Stimulated activated CD8-positive, alpha-beta memory T cell treated with anti-CD3 and anti-CD28 coated beads, Interleukin-4, amount 100 ng/mL, for 4 hours (primary cell): ENCODE measurements at places on chromosomes 6 and 20.

GRCh38 chr6:162532283-162533008 lies 195.1 kb downstream of the PRKN start:
- DNase-seq = no peak

- DNase-seq = no peak
Measured at GRCh38 chr6:15441215-15441868, 195.5 kb downstream of the JARID2 start.

GRCh38 chr20:50312682-50313521 lies 122.3 kb downstream of the CEBPB start:
- no peak for DNase-seq

DNA sequence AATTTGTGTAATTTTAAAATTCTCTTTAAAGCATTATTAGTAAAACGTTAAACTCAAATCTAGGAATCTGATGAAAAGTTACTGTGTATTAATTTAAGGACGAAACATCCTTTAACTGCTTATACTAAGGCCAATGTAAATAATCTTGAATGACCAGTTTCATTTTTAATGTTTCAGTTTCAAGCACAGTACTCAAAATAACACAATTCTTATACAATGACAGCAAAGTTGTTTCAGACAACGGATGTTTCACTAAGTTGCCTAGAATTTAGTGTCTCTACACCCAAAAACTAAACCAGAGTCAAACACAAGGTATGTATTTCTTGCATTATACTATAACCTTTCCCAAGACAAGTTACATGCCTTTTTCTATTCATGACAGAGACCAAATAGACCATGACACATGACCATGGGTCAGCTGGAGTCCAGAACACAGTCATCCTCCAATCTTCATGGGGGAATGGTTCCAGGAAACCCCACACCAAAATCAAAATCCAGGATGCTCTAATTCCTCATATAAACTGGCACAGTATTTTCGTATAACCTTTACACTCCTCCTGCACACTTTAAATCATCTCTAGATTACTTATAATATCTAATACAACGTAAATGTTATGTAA lies 7.7 kb downstream of the PHIP start:
- DNase-seq = no peak

GRCh38 chr6:227074-227782 lies 65.1 kb upstream of the DUSP22 start:
- DNase-seq = no peak

DNA sequence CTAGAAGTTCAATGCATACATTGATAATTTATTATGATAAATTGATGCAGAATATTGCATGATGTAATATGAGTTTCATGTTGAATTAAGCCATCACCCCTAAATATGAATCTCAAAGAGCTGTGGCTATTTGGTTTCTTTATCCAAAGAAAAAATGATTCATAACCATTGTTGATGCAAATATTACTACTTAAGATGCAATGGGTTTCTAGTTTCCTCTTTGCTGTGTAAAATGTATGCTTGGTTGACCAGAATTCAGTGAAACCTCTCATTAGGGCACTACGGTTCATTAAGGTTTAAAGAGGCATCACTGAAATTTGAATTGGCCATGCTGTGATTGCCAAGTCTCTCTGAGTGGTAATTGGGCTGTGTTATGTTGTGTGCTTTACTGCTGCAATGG lies 492.5 kb upstream of the FLRT3 start:
- no peak for DNase-seq

GRCh38 chr6:91667596-91667995 lies 1080.7 kb upstream of the MAP3K7 start:
- no peak for DNase-seq

DNA sequence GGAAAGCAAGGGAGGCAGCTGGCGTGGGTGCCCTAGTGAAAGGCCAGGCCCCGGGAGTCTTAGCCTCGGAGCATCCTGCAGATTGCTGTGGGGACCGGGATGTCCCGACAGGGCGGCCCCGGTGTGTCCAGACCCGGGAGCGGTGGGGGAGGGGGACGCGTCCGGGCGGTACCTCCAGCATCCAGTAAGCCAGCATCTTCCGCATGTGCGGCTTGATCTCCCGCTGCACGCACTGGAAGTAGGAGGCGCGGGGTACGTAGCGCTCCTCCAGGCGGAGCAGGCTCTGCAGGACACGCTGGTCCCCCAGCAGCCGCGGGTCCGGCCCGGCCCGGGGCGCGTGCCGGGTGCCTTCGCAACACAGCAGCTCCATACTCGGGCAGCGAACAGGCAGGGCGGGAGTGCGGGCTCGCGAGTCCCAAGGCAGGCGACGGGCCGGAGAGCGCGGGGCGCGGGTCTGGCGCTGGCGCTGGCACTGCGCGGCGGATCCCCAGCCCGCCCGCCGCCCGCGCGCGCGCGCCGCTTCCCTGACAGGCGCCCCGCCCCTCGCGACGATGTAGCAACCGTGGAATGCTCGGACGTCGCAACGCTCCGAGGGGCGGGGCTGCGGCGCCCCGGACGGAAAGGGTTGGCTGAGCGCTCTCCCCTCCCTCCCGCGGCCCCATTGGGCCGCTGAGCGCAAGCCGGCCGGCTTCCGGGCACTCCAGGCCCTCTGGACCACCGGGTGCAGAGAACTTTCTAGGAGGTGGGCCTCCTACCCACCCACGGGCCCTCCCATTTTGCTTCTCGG lies at the start of gene CCND3:
CCND3 (minus strand) TSS at position 529 of the 787 bp plus-strand sequence; CDS start at position 370, 159 bp downstream.
- peak; percentile 77 for DNase-seq

GRCh38 chr6:117521791-117522502 lies 39.5 kb downstream of the DCBLD1 start:
- no peak for DNase-seq

GRCh38 chr6:20723236-20723635 lies 189.0 kb downstream of the CDKAL1 start:
- DNase-seq = no peak

- no peak for DNase-seq
Measured at GRCh38 chr6:128525406-128525805, 5.0 kb upstream of the PTPRK start.

DNA sequence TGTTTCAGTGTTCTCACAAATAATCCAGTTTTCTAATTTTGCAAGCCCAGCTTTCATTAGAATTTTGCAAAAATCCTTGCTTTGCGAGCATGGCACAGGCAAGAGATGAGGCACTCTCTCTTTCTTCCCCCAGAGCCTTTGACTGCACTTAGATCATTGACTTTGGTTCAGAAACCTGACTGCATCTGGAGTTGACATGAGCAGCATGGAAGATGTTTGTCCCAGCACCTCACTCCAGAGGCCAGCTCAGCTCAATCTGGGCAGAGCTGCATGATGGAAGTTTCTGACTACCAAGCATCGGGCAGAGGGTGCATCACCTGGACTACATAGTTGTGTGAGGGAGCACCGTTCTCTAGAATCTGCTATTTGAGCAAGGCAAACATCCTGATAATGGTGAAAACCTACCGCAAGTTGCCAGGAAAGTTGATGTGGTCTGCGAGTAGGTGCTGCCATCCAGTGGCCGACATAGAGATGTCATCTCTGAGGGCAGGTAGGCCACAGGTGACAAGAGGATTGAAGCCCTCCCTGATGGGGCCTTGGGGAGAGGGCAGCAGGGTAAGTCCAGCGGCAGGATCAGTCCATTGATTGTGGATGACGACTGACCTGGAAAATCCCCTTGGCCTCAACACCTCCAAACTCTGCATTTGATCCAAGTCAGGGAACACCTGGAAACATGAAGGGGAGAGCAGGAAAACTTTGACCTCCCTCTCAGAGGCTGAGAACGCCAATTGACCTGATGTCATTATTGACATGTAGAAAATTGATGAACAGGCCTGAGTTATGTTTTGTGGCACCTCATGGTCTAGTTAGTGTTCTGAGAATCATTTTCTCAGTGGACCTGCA lies 3.8 kb upstream of the LPA start:
- no peak for DNase-seq

DNA sequence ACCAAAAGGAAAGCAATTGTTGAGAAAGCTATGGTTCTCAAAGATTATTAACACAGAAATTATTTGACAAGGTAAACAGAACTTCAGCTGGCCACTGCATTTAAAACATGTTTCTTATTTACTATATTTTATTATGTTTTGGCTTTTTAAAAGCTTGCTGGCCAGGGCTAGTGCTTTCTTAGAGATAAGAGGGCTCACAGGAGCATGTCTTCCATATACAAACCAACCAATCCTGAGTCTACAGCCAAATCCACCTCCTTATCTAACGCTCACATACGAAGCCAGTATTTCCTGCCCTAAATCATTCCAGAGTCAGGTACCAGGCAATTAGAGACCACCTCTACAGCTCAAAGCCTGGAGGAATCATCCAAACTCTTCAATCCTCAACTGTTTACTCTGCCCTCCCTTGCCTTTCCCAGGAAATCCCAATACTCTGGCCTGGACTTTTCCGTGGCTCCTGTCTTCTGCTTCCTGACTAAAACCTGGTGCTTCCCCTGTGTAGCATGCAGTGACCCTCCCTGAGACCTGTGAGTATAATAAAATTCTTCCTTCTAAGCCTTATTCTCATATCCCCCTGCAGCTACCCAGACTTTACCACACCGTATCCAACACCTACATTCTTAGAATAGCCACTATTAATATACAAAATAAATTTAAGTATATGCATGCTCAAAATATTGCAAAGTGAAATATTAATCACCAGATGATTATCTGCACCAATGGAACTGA lies 33.2 kb downstream of the RANBP9 start:
- DNase-seq = no peak

DNA sequence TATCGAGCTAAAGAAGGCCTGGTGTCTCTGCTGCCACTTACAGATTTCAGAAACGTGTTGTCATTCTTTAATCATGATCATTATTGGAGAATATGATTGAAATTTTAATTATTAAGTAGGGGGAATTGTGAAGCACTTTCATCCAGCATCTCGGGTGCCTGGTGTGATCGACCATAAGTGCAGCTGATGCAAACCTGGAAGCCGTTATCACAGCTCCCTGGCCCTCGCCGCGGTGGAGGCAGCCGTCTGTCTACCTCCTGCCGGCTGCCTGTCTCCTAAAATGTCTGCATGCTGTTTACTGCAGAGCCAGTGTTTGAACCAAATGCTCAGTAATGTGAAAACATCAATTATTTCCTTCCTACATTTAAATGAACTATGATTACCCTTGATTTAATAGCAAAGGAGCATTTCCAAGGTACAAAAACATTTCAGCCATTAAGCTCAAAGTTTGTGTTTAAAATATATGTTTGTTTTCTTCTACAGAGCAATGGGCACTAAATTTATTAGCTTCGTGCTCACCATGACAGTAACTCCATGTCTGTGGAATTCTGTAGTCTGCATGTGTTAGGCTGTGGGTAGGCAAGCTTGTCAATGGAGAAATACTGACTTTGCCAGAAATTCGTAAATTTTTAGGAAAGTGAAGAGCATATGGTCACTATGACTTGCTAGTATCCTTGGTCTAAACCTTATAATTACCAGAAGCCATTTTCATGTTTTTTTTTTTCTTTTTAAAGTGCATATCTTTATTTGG lies 184.5 kb upstream of the AGPAT4 start:
- DNase-seq = no peak

- no peak for DNase-seq
Measured at GRCh38 chr20:60764771-60765170, 487.3 kb upstream of the CDH4 start.

GRCh38 chr6:77502981-77503380 lies 39.7 kb upstream of the HTR1B start:
- DNase-seq = no peak

- DNase-seq = no peak
Measured at GRCh38 chr6:136593748-136594490, 43.7 kb upstream of the MAP7 start.

- no peak for DNase-seq
Measured at GRCh38 chr6:68054756-68055155, 580.3 kb upstream of the ADGRB3 start.

DNA sequence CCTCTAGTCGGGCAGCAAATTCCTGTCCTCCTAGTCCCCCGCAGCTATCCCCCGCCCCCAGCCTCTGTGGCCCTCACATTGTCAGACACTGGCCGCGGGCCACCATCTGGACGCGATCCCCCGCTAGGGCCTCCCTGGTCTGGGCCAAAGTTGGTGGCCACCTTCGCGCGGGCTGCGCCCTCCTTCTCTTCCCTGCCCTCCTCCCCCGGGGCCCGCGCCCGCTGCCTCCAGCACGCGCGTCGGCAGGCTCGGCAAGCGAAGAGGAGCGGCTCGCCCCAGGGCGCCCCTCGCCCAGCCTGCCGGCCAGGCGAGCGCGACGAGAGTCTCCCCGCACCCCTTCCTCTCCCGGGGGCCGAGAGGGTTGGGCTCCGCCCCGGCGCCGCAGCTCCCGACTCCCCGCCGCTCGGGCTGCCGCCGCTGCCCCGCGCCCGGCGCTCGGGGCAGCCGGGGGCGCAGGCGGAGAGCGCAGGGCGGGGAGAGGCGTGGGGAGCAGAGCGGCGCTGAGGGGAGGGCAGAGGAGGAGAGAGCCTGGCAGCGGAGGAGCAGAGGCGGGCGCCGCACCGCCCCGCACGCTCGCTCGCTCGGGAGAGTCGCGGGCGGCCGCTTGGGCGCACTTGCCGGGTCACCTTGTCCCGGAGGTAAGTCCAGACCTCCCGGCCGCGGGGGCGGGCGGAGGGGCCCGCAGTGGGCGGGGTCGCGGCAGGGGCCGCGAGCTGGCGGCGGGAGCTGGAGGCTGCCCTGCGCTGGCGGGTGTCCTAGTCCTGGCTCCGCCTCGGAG lies at the start of gene SYNDIG1:
SYNDIG1 (plus strand) TSS at position 514 of the 778 bp plus-strand sequence. CDS start 73,469 bp downstream, outside the sequence.
- no peak for DNase-seq

DNA sequence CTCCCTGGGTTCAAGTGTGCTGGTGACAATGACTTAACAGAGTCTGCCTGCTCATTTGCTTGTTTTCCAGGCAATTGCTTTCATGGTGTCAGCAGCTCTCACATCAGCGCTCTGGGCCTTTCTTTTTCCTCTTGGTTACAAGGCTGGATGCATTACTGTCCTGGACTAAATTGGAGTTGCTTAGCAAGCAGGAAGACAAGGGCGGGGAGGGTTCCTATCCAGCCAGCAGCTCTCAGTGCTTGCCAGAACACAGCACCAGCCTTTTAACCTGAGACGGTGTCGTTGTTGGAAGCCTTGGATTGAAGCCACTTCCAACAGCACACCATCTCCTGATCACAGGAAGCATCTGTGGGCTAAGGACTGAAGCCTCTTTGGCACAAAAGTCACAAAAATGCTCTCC lies 606.9 kb downstream of the CDH26 start:
- DNase-seq = no peak

- no peak for DNase-seq
Measured at GRCh38 chr6:163405412-163406309, 8.9 kb upstream of the QKI start.

GRCh38 chr6:109055771-109056235 lies 38.8 kb downstream of the SESN1 start:
- no peak for DNase-seq

DNA sequence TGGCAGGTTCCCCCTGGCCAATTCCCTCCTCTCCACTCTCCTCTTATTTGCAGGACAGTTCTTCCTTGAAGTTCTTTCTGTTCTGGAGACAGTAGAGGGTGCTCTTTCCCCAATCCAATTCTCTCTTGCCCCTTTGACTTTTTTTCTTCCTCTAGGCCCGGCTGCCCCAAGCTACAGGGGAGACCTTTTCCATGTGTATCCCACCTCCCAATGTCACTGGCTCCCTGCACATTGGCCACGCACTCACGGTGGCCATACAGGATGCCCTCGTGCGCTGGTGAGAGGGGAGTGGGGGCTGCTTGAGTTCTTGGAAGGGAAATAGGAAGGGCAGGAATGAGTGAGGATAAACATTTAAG lies 1.5 kb downstream of the VARS2 start:
- no peak for DNase-seq

- no peak for DNase-seq
Measured at GRCh38 chr6:64459411-64459944, 823.9 kb downstream of the PHF3 start.

- DNase-seq = no peak
Measured at GRCh38 chr6:168121303-168121665, 42.3 kb upstream of the FRMD1 start.

GRCh38 chr20:43824309-43825050 lies 90.2 kb upstream of the TOX2 start:
- DNase-seq = no peak
